ENCODE measurements at places on chromosomes 4 and X.
A peak's percentile ranks its signal among the peaks of the same experiment; 100 is the strongest.

- no peak for DNase-seq
These were observed 177.3 kb downstream of the PABPC4L start for GRCh38 chr4:134024251-134024650.

DNA sequence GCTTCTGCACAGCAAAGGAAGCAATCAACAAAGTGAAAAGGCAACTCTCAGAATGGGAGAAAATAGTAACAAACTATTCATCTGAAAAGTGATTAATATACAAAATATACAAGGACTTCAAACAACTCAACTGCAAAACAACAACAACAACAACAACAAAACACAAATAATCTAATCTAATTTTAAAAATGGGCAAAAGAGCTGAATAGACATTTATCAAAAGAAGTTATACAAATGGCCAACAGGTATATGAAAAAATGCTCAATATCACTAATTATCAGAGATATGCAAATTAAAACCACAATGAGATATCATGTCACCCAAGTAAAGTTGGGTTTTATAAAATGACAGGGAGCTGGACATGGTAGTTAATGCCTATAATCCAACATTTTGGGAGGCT, 602.8 kb upstream of the DIAPH2 start:
- DNase-seq: no peak

GRCh38 chrX:48107717-48108116, 22.7 kb upstream of the SPACA5B start:
- no peak for DNase-seq

DNA sequence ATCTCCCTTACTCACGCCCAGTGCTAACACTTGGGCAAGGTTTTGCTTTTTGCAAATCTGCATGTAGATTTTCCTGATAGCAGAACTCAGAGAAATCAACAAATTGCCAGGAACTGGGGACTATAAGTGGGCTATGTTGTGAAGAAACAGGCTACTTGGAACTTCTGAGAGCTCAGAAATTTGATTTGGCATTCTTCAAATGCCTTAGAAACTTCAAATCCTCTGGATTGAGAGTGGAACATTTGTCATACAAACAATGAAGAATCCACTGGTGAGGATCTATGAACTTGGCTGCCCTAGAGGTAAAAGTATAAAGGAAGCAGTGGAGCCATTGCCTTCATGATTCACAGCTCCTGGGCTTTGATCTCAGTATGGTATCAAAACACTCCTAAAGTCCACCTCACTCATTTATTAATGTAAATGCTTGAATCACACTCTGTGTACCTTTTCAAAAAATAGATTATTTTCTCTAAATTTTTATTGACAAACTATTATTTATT, 126.0 kb downstream of the GLRA3 start:
- no peak for DNase-seq

GRCh38 chr4:189255636-189256035, 685.0 kb upstream of the FRG1 start:
- no peak for DNase-seq

DNA sequence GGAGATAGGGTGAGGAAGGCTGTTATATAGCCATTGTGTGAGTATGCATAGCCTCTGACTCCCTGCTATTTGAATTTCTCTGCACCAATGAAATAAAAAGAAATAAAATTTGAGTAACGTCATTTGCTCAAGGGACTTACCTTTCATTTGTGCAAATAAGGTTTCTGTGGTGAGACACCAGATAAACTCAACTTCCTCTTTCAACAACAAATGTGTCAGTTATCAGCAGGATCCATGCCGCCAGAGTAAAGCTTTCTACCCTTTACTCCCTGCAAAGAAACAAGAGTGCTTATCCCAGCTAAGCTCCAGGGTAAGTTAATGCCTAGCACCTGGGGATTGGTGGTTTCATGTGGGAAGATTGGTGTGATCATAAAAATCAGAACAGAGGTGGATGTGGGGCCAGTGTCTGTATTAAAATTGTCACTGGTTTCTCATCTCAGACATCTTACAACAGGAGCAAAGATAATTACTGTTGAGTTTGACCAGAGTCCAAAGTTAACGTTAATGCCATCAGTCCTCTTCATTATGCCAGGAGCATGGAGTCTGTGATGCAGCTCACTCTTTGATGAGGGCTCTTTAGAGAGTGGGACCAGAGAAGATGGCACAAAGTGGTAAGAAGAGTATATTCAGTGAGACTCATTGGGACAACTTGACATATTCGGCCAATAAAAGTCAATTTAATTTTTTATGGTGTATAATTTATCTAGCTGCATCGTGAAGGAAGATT, at the start of gene P2RY10:
Gene P2RY10 (plus strand): TSS at position 206 of the 727 bp plus-strand sequence. CDS start 15,130 bp downstream, outside the sequence.
- DNase-seq: peak; percentile 62

DNA sequence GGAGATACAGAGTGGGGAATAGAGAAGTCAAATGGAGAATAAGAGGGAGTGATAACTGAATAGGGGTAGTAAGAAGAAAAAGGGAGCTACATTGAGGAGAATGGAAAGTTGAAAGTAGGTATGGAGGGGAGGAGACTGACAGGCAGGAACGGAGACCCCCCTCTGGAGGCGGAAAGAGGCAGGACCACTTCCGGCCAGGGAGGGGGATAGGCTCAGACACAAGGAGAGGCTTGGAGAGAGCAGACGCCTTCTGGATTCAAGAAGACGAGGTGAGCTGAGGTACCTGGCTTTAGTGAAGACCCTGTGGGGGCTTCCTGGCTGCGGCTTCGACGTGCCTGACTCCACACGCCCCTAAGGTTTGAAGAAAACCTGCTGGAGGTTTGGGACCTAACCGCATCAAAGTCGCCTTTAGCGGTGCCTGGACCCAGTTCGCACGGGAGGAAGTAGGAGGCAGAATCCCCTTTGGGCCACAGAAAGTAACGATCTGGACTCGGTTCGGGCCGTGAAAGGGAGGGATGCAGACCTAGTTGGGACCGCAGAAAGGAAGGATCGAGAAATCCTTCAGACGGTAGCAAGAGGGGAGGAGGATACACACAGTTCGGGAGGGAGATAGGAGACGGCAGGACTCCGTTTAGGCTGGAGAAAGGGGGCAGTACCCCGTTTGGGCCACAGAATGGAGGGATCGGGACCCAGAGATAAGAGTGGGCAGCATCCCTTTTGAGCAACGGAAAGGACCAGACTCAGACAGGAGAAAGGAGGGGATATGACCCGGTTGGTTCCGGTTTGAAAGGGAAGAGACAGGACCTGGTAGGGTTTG, at the start of gene TRO:
Gene TRO (plus strand): TSS at position 215 of the 817 bp plus-strand sequence. CDS start 1,423 bp downstream, outside the sequence.
- DNase-seq: no peak

DNA sequence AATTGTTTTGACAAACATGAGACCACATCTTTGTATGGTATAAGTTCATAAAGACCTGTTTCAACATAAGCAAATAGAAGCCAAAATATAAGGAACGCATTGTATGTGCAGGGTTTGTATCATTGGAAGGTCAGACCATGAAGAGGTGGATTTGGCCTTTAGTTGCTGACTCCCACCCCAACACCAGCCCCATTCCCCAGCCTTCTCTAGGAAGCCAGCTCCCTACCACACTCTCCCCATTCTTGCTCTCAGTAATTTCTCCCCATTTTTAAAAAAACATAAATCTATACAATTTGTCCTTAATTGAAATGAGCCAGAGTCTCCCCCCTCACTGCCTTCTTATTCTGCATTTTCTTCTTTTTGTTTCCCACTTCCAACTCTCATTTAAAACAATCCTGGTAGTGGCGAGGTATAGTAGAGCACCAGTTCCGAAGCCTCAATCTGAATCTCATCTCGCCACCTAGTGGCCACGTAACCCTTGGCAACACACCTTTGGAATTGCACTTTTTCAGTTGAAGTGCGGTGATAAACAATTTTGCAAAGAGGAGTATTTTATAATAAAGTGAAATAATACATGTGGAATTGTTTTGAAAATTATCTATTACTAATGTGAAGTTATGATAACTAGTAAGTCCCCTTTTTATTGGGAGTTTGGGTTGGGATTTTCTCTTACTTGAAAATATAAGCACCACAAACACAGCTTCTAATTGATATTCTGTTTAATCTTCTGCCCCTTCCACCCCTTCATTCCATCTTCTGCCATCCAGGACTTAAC, 126.6 kb downstream of the ASB9 start:
- peak; percentile 46 for DNase-seq

GRCh38 chr4:152660526-152660925, 19.3 kb downstream of the TMEM154 start:
- DNase-seq: no peak

DNA sequence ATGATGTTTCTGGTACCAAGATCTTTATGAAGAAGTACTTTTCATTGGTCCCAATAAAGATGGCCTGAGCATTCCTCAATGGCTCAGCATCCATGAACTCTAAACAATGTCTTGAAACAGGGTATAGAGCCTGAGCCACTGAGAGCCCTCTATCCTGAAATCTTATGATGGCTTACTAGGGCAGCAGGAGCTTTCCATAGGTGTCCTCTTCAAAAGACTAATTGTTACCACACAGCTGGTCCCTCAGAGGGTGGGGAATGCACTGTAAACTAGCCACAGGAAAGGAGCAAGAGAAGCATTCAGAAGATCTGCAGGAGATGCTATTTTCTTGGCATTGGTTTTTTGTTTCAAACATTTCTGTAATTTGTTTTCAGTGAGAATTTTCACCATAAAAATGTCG, 5.6 kb upstream of the BANK1 start:
- no peak for DNase-seq

- DNase-seq: no peak
These were observed 29.8 kb upstream of the ARHGAP24 start for GRCh38 chr4:85445050-85445639.

- DNase-seq: no peak
These were observed 646 bp downstream of the DOK7 start for GRCh38 chr4:3463556-3464348.

DNA sequence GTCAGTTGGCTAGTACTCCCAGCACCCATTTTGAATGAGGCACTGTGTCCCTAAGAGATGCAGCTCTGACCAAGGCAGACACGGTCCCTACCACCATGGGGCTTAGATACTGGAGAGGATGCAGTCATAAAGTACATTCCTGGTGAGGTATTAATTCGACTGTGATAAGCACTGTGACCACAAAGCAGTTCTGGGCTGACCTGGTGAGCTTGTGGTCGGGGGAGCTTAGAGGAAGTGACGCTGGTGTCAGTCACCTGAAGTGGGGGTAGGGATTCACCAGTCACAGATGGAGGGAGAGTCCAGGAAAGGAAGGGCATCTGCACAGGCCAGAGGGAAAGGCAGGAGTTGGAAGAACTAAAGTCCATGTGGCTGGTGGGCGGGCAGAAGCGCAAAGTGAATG, 15.8 kb upstream of the CLTRN start:
- no peak for DNase-seq

GRCh38 chr4:151663109-151663508, 97.7 kb downstream of the GATB start:
- DNase-seq: no peak

GRCh38 chr4:182978152-182978827, 61.1 kb upstream of the DCTD start:
- no peak for DNase-seq

GRCh38 chrX:1185561-1185960, 26.9 kb downstream of the CRLF2 start:
- no peak for DNase-seq

Data from naive thymus-derived CD8-positive, alpha-beta T cell (primary cell).